ENCODE measurements at places on chromosomes 7 and 10. TPM values are rescaled to one million over a fixed set of nuclear protein-coding genes. Genes with fewer than 3 reads are reported as not detected.

GRCh38 chr7:152462995-152463708, 27.3 kb upstream of the KMT2C start:
- no peak for DNase-seq

DNA sequence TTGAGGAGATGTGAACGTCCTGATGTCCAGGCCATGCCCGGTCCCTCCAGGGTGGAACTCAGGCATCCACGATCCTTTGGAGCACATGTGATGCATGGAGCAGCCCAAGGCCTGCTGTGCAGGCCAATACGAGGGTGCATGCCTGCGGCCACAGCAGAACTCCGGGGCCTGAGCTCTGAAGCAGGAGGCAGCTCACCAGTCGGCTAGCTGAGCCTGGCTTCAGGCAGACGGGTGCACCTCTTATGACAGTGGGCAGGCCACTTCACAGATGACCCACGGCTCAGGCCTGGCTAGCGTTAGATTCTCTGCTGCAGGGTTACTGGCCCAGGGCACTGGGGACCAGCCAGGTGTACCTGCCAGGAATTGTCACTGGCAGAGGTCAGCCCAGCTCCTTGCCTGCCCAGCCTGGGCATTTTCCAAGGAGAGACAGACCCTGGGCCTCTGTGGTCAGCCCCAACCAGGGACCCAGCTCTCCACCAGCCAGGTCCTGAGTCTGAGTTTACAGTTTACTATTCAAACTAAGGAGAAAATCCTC, 29.6 kb upstream of the INPP5A start:
- DNase-seq: no peak

- DNase-seq: peak; percentile 16
Measured at GRCh38 chr10:4708123-4708759, 117.8 kb upstream of the AKR1E2 start.

Gene CALHM3
- not detected for total RNA-seq

Gene JAKMIP3
- 0.21 TPM for total RNA-seq

Gene LRRD1
- not detected for total RNA-seq

- DNase-seq: no peak
Measured at GRCh38 chr7:124915242-124915641, 14.4 kb downstream of the POT1 start.

GRCh38 chr7:132160611-132161532, 415.4 kb downstream of the PLXNA4 start:
- no peak for DNase-seq

DNA sequence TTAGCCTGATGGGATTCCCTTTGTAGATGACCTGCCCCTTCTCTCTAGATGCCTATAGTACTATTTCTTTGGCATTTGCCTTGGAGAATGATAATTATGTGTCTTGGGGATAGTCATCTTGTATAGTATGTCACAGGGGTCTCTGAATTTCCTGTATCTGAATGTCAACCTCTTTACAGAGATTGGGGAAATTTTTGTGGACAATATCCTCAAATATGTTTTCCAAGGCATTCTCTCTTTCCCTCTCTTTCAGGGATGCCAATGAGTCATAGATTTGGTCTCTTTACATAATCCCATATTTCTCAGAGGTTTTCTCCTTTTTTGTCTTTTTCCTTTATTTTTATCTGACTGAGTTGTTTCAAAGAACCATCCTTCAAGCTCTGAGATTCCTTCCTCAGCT, 99.4 kb downstream of the CTNNA3 start:
- no peak for DNase-seq

Gene TRIM73
- 1.5 TPM for total RNA-seq

DNA sequence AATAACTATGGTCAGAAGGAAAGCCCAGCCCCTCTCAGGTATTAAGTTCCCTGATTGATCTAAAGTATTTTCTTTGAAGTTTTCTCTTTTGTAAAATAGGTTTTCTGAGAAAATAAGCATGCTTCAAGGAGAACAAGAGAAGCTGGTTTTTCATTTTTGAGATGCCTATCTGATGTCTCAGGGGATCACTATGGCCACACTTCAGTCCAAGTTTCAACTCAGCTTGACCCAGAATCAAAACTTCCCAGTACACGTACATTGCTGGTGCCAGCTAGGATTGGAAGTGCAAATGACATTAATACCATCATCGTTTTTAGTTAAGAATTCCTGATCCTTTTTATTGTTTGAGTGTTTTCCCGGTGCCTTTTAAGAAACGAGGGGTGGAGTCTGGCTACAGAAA, 7.2 kb downstream of the ITIH5 start:
- DNase-seq: no peak

- no peak for DNase-seq
Measured at GRCh38 chr7:124101173-124101768, 68.4 kb upstream of the TMEM229A start.

DNA sequence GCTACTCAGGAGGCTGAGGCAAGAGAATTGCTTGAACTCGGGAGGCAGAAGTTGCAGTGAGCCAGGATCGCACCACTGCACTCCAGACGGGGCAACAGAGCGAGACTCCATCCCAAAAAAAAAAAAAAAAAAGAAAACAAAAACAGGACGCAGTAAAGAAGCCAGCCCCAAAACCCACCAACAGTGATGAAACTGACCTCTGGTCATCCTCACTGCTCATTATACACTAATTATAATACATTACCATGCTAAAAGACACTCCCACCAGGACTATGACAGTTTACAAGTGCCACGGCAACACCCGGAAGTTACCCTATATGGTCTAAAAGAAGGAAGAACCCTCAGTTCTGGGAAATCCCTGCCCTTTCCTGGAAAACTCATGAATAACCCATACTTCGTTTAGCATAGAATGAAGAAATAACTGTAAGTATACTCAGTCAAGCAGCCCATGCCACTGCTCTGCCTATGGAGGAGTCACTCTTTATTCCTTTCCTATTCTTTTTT, 40.0 kb upstream of the EIF4H start:
- peak; percentile 15 for DNase-seq

DNA sequence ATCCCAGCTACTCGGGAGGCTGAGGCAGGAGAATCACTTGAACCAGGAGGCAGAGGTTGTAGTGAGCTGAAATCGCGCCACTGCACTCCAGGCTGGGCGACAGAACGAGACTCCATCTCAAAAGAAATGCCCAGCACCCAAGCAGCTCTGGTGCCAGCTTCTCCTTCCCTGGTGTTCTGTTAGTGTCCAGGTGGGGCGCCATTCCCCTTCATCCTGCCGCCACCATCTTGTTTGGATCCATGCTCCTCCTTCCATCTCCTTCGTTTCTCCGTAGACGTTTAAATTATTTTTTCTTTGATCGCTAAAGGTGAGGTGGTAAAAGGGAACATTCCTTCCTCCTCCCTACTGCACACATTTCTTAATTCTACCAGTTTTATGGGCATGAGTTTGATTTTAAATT, 30.3 kb downstream of the PROSER2 start:
- no peak for DNase-seq

Gene PNLIPRP1
- total RNA-seq: not detected

- DNase-seq: no peak
Measured at GRCh38 chr10:92822964-92823363, 25.4 kb upstream of the EXOC6 start.

Gene NPFFR1
- not detected for total RNA-seq

- DNase-seq: no peak
Measured at GRCh38 chr10:74839708-74840107, 13.3 kb downstream of the KAT6B start.
